ENCODE measurements at places on chromosomes 12 and 14.

- no peak for DNase-seq
- H3K4me3 ChIP-seq: no peak overlapping the region
- peaks cover 2% of the 10 kb centered on the region for H3K36me3 ChIP-seq
- H3K4me1 ChIP-seq: peaks cover 7% of the 10 kb centered on the region
- H3K27me3 ChIP-seq: no peaks in the 10 kb centered on the region
These were observed 7.1 kb downstream of the NT5DC3 start for GRCh38 chr12:103833891-103834290.

DNA sequence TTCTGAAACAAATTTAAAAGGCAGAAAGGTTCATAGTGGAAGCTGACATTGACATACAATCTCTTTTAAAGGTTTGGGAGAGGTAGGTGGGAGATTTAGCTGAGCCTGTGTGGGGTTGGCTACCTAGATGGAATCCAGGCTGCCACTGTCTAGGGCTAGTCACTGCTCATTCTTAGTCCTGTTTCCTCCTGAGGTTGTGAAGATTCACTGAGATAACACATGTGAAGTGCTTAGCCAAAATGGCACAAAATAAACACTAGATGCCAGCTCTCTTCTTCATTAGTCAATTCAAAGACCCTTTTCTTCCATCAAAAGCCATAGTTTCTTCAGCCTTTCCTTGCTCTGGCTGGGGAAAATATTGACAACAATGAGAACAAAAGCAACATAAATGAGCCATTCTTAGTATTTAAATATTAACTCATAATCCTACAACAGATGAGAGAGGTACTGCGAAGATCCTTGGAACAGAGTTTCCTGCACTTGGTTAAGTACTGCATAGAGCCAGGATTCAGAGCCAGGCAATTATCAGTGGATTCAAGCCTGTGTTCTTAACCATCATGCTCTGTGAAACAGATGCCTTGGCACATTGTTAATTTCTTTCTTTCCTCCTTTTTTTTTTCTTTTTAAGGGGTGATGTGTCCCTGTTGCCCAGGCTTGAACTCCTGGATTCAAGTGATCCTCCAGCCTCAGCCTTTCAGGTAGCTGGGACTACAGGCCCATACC, 3.5 kb downstream of the MYF6 start:
- no peak overlapping the region for H3K4me3 ChIP-seq
- no peaks in the 10 kb centered on the region for H3K4me1 ChIP-seq
- H3K27me3 ChIP-seq: peaks cover 42% of the 10 kb centered on the region
- DNase-seq: no peak

- H3K36me3 ChIP-seq: no peaks in the 10 kb centered on the region
- H3K27me3 ChIP-seq: no peaks in the 10 kb centered on the region
- H3K4me1 ChIP-seq: peaks cover 30% of the 10 kb centered on the region
- DNase-seq: no peak
- H3K27ac ChIP-seq: no peak overlapping the region
These were observed 22.3 kb downstream of the MNAT1 start for GRCh38 chr14:60756847-60757246.

GRCh38 chr14:92426237-92426636, 87.3 kb upstream of the RIN3 start:
- DNase-seq: no peak
- peak overlapping the region; percentile 37 for H3K27ac ChIP-seq
